ENCODE measurements at places on chromosomes 1 and 21. TPM values are rescaled to one million over a fixed set of nuclear protein-coding genes. Genes with fewer than 3 reads are reported as not detected.

DNA sequence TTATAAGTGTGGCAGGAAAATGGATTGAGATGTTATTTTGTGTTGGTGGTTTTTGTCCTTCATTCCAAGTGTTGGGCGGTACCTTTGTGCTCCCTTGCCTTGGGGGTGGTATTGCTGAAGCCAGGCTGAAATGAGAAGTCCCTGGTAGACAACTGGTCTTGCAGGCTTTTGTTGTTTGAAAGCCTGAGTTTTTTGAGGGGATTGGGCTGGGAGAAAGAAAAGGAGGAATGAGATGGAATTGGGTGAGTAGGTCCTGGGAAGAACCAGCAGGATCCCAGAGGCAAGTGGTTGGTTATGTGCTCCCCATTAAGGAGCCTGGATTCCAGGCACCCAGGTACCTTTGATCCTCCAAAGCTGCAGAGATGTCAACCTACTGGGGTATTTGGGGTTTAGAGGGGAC, 93.7 kb upstream of the SLC2A1 start:
- DNase-seq, result no peak

GRCh38 chr1:171877701-171878100, 36.4 kb downstream of the DNM3 start:
- no peak for DNase-seq

DNA sequence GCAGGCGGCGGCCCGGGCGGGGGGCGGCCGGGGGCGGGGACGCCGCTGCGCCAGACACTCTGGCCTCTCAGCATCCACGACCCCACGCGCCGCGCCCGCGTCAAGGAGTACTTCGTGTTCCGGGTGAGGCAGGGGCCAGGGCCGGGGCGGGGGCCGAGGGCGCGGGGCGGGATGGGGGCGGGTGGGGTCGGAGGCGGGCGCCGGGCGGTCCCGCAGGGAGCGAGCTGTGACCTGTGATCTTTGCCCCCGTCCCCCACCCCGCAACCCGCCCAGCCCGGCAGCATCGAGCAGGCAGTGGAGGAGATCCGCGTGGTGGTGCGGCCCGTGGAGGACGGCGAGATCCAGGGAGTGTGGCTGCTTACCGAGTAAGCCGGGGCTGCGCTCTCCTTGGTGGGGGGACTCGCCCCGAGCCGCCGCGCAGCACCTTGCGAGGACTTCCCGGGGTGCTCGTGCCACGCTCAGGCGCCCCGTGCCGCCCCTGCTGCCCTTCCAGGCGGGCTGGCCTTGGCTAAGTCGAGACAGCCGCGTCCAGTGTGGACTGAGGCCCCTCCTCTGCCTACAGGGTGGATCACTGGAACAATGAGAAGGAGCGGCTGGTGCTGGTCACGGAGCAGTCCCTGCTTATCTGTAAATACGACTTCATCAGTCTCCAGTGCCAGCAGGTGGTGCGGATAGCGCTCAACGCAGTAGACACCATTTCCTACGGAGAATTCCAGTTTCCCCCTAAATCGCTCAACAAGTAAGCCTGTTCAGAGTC, 514 bp downstream of the TPRG1L start:
- DNase-seq, result no peak

Gene DHX9
- total RNA-seq, result 247 TPM

Gene VSIG8
- not detected for total RNA-seq

DNA sequence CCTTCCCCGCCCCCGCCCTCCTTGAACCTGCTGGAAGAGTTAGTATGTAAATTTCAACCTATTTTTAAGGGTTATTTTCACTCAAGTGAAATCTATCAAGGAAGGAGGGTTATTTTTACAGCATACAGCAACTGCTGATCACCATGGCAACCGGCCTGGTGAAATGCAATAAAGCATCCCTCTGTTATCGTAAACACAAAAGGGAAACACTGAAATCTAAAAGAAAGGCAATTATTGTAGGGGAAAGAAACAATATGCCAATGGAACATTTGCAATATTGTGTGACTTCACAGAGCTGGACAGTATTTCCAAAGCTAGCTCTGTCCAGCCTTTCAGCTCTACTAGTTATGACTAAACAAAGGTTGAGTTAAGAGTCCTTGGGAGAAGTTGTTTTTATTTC, 588.3 kb upstream of the PBX1 start:
- no peak for DNase-seq

Gene MAN1C1
- 2.5 TPM for total RNA-seq

DNA sequence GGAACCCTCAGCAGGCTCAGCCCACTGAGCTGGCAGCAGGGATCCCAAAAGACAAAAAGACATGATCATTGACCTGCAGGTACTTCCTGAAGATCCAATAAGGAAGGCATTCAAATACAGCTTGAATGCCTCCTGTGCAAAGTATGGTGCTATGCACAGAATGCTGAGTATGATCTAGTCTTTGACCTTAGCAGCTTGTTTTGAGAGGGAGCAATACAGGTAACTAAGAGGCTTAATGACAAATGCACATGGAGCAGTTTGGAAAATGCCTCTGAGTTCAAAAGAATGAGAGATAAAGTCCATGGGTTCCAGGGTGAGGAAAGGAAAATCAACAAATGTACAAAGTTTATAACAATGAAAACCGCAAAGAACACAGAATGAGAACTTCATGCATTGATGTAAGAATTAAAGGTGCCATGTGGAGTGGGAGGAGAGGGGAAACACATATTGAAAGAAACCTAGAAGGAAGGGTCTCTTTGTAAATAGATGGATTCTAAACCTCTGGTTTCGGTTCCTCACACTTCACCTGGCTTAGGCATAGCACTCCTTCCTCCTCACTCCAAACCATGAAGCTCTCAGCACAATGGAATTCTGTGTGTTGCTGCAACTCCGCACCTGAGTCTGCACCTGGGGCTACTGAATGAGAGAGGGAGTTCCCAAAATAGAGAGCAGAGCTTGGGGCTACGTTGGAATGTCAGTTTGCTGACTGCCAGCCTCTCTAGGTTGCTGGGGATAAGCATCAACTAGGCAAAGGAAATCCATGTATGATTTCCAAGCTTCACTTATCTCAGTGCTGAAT, 77.6 kb downstream of the PLXNA2 start:
- DNase-seq, result no peak

- DNase-seq, result no peak
Observed at GRCh38 chr1:163168053-163168452, 34.7 kb downstream of the RGS5 start.

- DNase-seq, result no peak
Observed at GRCh38 chr1:153081736-153082135, 10.3 kb upstream of the SPRR2B start.

GRCh38 chr1:96980448-96980847, 258.9 kb downstream of the PTBP2 start:
- no peak for DNase-seq

- DNase-seq, result no peak
Observed at GRCh38 chr1:70947835-70948234, 99.8 kb downstream of the PTGER3 start.

DNA sequence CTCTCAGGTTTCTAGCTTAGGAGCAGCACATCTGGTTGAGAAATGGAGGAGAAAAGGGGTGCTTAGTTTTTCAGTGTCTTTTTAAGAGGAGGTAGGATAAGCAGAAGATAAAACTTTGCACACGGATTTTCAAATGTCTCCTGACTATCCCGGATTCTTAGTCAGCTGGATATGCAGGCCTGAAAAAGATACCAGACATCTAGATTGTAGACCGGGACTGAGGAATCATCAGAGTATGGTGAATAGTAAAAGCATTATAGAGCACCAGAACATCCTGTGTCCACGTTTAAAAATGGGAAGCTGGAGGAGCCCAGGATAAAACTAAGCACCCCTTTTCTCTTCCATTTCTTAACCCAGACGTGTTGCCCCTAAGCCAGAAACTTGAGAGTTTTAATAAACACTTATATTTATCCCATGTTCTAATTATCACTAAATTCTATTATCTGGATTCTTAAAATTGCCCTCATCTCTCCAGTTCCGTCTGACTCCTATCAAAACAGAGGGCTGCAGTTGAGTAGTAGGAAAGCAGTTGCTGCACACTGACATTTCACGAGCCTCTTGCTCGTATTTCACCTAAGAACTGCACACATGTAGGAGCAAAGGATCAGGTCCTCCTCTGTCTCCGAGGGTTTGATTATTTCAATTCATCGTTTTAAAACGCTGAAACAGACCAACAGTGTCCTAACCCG, 609 bp downstream of the PIGK start:
- no peak for DNase-seq

DNA sequence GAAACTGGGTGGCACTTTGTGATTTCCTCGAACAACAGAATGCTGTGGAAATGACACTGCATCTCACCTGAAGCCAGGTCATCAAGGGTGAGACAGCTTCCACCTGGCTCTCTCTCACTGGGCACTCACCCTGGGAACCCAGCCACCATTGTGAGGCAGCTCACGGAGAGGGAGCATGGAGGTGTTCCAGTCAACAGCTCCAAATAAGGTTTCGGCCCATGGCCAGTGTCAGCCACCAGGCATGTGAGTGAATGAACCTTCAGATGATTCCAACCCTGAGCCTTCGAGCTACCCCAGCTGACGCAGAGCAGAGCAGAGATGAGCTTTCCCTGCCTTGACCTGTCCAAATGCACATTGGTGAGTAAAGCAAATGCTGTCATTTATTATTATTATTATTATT, 58.1 kb downstream of the SYDE2 start:
- no peak for DNase-seq

Measured in natural killer cell treated with Interleukin-12 subunit alpha and Interleukin-12 subunit beta and Interleukin-15 and Interleukin-18, amount 100 ng/mL, for 72 hours (primary cell).